Spinal cord (tissue), 10 donors: ENCODE measurements at places on chromosomes 1 and 21.

DNA sequence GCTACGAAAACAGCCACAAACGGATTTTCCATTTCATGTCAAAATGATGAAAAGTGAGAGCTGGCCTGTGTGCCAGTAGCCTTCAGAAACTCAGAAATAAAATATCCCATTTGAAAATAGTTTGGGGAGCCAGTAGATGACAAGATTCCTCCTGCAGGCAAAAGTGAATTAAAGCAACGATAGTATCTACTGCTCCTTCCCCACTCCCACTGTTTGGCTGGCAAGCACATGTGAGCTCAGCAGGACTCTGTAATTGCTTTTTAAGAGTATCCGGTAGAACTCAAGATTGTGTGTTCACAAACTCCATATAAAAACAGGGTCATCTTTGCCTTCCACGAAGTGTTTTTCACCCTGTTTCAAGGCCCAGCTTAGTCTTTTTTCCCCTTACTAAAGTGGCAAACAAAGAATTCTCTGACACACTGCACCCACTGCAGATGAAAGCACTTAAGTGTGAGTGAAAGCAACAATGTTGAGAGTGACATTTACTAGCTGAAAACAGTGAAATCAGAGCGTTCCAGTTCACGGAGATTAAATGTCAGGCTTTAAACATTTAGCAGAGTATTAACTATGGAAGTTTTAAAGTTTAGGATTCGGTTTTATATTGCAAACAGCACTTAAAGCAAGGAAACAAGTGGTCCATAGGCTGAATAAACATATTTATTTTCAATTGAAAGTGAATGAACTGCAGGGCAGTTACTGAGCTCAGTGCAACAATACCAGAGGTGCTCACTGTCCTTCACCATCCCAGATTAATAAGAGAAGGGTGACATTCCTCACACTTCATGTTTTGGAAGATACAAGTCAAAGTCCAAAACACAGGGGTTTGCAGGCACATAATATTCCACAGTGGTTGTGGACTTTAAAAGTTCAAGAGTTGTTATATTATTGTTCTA lies 70.0 kb downstream of the ALG14 start:
- H3K4me1 ChIP-seq = peaks cover 8% of the 10 kb centered on the region
- no peaks in the 10 kb centered on the region for H3K27me3 ChIP-seq
- DNase-seq = peak; percentile 79
- H3K27ac ChIP-seq = peak overlapping the region; percentile 92
- H3K4me3 ChIP-seq = no peak overlapping the region

DNA sequence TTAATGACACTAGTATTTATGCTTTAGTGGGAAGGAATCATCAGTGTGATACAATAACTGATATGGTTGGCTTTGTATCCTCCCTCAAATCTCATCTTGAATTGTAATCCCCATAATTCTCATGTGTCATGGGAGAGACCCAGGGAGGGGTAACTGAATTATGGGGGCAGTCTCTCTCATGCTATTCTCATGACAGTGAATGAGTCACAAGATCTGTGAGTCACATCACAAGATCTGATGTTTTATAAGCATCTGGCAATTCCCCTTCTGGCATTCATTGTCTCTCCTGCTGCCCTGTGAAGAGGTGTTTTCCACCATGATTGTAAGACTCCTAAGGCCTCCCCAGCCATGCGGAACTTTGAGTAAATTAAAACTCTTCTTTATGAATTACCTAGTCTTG lies 1760.3 kb downstream of the NCAM2 start:
- no peaks in the 10 kb centered on the region for H3K36me3 ChIP-seq
- H3K4me3 ChIP-seq = no peak overlapping the region
- DNase-seq = no peak
- H3K4me1 ChIP-seq = no peaks in the 10 kb centered on the region

- H3K27me3 ChIP-seq = no peaks in the 10 kb centered on the region
- no peak overlapping the region for H3K27ac ChIP-seq
- no peak overlapping the region for H3K4me3 ChIP-seq
These were observed 588.8 kb downstream of the NEGR1 start for GRCh38 chr1:71693581-71693980.

DNA sequence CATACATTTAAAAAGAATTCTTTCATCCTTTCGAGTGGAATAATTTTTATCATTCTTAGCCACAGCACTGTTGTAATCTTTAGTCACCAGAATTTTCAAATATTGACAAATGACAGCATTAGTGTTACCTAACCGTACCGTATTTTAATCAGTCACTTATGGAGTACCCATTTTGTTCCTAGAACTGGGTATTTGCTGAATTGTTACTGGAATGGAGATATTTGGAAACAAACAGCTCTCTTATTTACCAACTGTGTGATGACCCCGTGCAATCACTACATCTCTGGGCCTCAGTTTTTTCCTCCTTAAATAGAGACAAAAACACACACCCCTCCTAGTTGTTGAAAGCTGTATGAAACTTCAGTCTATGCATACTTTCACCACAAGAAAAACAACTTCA lies 7.9 kb upstream of the XCL2 start:
- no peaks in the 10 kb centered on the region for H3K27me3 ChIP-seq
- H3K4me1 ChIP-seq = no peaks in the 10 kb centered on the region
- H3K36me3 ChIP-seq = no peaks in the 10 kb centered on the region
- H3K4me3 ChIP-seq = no peak overlapping the region
- no peak for DNase-seq

DNA sequence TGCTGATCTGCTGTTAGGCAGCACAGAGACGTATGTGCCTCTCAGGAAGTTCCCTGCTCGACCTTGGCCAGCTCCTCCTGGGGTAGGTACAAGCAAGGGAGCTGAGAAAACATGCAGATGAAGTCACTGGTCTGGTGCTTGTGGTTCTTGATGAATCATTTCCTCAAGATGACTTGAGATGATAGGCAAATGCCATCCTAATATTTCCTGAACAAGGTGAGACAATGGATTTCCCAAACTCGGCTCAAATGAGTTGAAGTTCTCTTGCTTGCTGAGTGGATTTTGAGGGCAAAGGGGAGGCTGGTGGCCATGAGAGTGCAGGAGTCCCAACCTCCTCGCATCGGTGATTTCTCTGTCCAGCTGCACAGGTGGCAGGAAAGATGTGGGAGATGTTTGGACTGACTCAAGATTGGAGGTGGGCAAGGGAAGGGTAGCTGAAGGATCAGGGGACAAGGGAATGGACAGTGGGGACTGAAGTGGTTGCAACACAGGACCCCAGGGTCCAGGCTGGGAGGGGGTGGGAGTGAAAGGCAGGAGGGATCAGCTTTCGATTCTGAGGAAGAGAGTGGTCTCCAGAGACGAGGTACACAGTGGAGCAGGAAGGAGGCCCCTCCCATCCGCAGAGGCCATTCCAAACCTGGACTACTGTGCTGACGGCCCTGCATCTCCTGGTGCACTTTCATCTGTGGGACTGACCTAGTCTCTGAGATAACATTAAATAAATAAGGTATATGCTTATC lies 63.9 kb downstream of the CAPN2 start:
- H3K4me1 ChIP-seq = no peaks in the 10 kb centered on the region
- no peak overlapping the region for H3K4me3 ChIP-seq
- H3K36me3 ChIP-seq = peaks cover 39% of the 10 kb centered on the region
- H3K27me3 ChIP-seq = no peaks in the 10 kb centered on the region
- DNase-seq = no peak

DNA sequence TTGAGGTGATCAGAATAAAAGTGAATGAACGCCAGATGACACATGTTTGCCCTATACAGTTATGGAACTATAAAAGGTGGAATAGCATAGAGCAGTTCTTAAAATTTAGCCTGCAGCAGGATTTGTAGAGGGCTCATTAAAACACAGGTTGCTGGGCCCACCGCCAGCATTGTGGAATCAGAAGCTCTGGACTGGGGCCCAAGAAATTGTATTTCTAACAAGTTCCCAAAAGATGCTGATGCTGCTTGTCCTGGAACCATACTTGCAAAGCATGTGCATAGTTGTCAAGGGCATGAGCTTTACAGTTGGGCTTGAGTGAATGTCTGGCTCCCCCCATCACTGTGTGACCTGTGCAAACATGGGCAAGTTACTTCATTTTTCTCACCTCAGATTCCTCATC lies 37.5 kb upstream of the LRRC53 start:
- H3K4me1 ChIP-seq = no peaks in the 10 kb centered on the region
- no peaks in the 10 kb centered on the region for H3K36me3 ChIP-seq
- DNase-seq = peak; percentile 62
- H3K27ac ChIP-seq = no peak overlapping the region

DNA sequence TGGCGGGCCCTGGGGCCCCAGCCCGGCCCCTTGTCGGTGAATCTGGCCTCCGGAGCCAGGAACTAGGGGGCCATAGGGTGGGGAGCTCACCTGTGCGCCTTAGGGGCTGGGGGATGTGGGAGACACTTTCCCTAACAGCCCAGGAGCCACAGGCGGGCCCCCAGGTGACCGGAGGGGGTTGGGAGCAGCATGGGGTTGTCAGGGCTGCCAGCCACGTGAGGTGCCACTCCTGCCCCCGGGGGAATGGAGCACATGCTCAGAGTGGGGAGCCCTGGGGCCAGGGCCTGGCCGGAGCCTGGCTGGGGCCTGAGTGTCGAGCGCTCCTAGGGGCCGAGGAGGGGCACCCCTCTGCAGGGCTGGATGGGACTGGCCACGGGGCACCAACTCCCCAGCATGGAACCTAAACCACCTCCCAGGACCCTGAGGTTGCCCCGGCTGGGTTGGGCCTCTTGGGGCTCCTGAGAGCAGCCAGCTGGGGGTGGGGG lies 19.9 kb downstream of the PRXL2B start:
- no peaks in the 10 kb centered on the region for H3K36me3 ChIP-seq
- H3K4me1 ChIP-seq = peaks cover 39% of the 10 kb centered on the region
- peaks cover 2% of the 10 kb centered on the region for H3K27me3 ChIP-seq
- H3K4me3 ChIP-seq = no peak overlapping the region
- H3K27ac ChIP-seq = no peak overlapping the region

DNA sequence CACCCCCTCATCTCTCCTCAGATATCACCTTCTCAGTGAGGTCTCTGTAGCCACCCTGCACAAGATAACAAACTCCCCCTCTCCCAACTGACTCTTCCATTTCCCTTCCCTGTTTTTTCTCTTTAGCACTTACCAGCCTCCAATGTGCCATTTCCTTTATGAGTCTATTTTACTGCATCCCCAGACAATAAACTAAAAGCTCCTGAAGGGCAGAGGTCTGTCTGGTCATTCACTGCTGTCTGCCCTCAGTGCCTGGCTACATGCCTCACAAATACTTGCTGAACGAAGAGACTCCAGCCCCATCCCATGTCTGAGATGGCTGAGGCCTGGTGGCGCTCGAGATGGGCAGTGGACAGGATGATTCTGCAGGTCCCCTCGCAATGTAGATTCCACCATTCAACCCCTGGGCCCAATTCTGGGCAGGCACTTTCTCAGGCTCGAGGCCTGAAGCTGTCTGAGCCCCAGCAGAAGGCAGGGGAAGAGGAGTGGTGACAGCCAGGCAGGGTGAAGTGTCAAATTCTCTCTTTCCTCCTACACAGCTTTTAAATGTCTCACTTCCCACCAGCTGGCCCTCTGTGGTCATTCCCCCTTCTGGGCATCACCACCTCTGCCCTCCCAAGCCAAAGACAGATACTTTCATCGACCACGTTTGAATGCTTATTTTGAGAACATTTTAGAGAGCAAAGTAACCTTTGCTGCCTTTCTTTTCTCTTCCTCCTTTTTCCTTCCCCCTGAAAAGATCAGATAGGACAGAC lies 6.6 kb downstream of the LRRN2 start:
- H3K36me3 ChIP-seq = peaks cover 29% of the 10 kb centered on the region
- H3K27ac ChIP-seq = no peak overlapping the region
- no peaks in the 10 kb centered on the region for H3K27me3 ChIP-seq

DNA sequence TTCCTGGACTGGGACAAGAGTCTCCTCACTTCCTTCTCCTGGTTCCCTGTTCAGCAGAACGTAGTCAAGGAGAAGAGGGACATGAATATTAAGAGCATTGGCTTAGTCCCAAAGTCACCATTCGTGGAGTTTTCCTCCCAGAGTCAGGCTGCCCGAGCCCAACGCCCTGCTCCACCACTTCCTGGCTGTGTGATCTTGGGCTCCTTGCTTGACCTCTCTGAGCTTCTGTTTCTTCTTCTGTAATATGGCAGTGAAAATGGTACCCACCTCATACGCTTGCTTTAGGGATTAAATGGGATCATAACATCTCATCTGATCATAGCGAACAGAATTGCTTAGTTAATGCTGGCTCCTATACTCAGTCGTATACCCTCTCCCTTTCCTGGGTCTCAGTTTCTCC lies 12.0 kb upstream of the CASZ1 start:
- H3K36me3 ChIP-seq = no peaks in the 10 kb centered on the region
- peaks cover 33% of the 10 kb centered on the region for H3K27me3 ChIP-seq
- H3K4me1 ChIP-seq = peaks cover 2% of the 10 kb centered on the region
- H3K4me3 ChIP-seq = no peak overlapping the region

GRCh38 chr1:1303736-1304135 lies 4.0 kb downstream of the ACAP3 start:
- no peaks in the 10 kb centered on the region for H3K27me3 ChIP-seq
- peaks cover 73% of the 10 kb centered on the region for H3K36me3 ChIP-seq
- H3K4me1 ChIP-seq = peaks cover 76% of the 10 kb centered on the region
- DNase-seq = no peak
